Neural crest cell (in vitro differentiated cells): ENCODE measurements at places on chromosomes 5 and 9. TPM values are rescaled to one million over a fixed set of nuclear protein-coding genes. Genes with fewer than 3 reads are reported as not detected.
A peak's percentile ranks its signal among the peaks of the same experiment; 100 is the strongest.

Gene SGTB
- 15.0 and 15.8 TPM in 2 replicates for total RNA-seq

Gene GRHPR
- 120 and 121 TPM in 2 replicates for total RNA-seq

Gene FABP6
- total RNA-seq, result 1.3 and 1.5 TPM in 2 replicates

Gene C5orf63
- 2.3 and 3.0 TPM in 2 replicates for total RNA-seq

Gene CARTPT
- total RNA-seq, result not detected in 2 replicates

Gene SOHLH1
- total RNA-seq, result not detected in 2 replicates

Gene MYOZ3
- total RNA-seq, result 2.6 and 3.2 TPM in 2 replicates

Gene SURF4
- 121 and 136 TPM in 2 replicates for total RNA-seq

Gene PCDHGB1
- 2.8 and 3.0 TPM in 2 replicates for total RNA-seq

Gene NOTCH1
- total RNA-seq, result 99.0 and 99.7 TPM in 2 replicates

Gene TOPORS
- 20.8 and 21.0 TPM in 2 replicates for total RNA-seq

Gene FUT7
- total RNA-seq, result 0.14 TPM in 1 of 2 replicates, not detected in the other

DNA sequence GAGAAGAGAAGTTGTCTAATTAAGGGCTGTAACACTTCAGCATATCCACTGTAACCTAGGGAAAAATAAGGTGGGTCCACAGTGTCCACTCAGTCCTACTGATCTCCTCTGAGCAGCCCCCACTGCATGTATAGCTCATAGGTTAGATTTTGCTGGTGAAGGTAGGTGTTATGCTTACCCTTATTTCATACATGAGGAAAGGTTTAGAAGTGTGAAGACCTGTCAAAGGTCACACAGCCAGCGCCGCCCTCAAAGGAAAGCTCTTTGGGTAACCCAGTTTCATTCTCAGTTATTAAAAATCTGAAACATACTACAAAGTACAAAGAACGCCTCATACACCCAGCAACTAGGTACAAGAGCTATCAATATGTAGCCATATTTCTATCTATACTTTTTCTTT lies 87.2 kb downstream of the TLE4 start:
- H3K36me3 ChIP-seq, result peaks cover 17% of the 10 kb centered on the region
- no peak overlapping the region for H3K4me3 ChIP-seq
- H3K4me1 ChIP-seq, result peaks cover 56% of the 10 kb centered on the region

- no peaks in the 10 kb centered on the region for H3K36me3 ChIP-seq
- H3K27ac ChIP-seq, result no peak overlapping the region
- DNase-seq, result no peak
Measured at GRCh38 chr9:9792144-9792857, 820.5 kb downstream of the PTPRD start.

- H3K36me3 ChIP-seq, result no peaks in the 10 kb centered on the region
- no peaks in the 10 kb centered on the region for H3K27me3 ChIP-seq
- no peak overlapping the region for H3K4me3 ChIP-seq
- no peak for DNase-seq
- no peaks in the 10 kb centered on the region for H3K4me1 ChIP-seq
Measured at GRCh38 chr5:102815540-102816332, 60.6 kb downstream of the PAM start.

GRCh38 chr9:86938780-86939179 lies 8.5 kb downstream of the GAS1 start:
- H3K27ac ChIP-seq, result no peak overlapping the region
- no peak overlapping the region for H3K4me3 ChIP-seq
- H3K4me1 ChIP-seq, result peaks cover 46% of the 10 kb centered on the region
- no peaks in the 10 kb centered on the region for H3K36me3 ChIP-seq
- peaks cover 13% of the 10 kb centered on the region for H3K27me3 ChIP-seq

GRCh38 chr5:107505763-107506534 lies 164.8 kb downstream of the EFNA5 start:
- H3K4me3 ChIP-seq, result no peak overlapping the region
- H3K27ac ChIP-seq, result no peak overlapping the region
- H3K4me1 ChIP-seq, result peaks cover 41% of the 10 kb centered on the region
- no peak for DNase-seq
- H3K27me3 ChIP-seq, result no peaks in the 10 kb centered on the region

- H3K4me3 ChIP-seq, result no peak overlapping the region
- H3K27me3 ChIP-seq, result peaks cover 7% of the 10 kb centered on the region
- H3K4me1 ChIP-seq, result no peaks in the 10 kb centered on the region
Measured at GRCh38 chr9:99840072-99840471, 18.4 kb downstream of the NR4A3 start.

- H3K4me3 ChIP-seq, result no peak overlapping the region
- DNase-seq, result no peak
- no peaks in the 10 kb centered on the region for H3K36me3 ChIP-seq
Measured at GRCh38 chr5:10138395-10139057, 111.2 kb downstream of the ATPSCKMT start.

GRCh38 chr5:79020861-79021561 lies 35.9 kb upstream of the ARSB start:
- no peak overlapping the region for H3K27ac ChIP-seq
- H3K27me3 ChIP-seq, result peaks cover 68% of the 10 kb centered on the region
- peak; percentile 53 for DNase-seq
- H3K4me3 ChIP-seq, result no peak overlapping the region
- peaks cover 14% of the 10 kb centered on the region for H3K4me1 ChIP-seq

GRCh38 chr9:108889649-108890067 lies 27.6 kb downstream of the ACTL7A start:
- H3K4me1 ChIP-seq, result no peaks in the 10 kb centered on the region
- H3K27me3 ChIP-seq, result no peaks in the 10 kb centered on the region
- H3K4me3 ChIP-seq, result no peak overlapping the region
- DNase-seq, result no peak
- H3K27ac ChIP-seq, result no peak overlapping the region
- H3K36me3 ChIP-seq, result peaks cover 28% of the 10 kb centered on the region

DNA sequence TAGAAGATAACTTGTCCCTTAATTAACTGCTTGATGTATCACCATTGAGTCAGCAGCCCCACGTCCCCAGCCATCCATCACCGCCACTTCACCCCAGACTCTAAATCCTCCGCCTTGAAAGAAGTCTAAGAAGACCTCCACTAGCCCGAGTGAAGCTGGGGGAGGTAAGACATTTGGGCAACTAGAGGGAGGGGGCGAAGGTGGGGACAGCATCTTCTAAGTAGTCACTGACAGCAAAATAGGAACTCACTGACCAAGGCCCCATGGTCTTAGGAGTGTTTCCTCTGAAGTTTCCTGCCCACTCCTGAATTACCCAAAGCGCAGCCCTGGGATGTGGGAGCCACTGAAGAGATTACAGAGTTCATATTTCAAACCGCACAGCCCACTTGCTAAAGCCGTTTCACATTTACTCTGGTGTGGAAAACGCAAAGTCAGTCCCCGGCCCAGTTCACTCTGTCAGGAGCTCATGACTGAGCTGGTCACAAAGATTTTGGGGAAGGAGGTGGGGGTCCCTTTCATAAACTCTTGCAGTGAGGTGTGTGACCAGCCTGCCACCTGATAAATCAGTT lies 107.4 kb downstream of the LHFPL2 start:
- H3K4me1 ChIP-seq, result peaks cover 50% of the 10 kb centered on the region
- H3K27me3 ChIP-seq, result no peaks in the 10 kb centered on the region
- no peak for DNase-seq
- H3K27ac ChIP-seq, result peak overlapping the region; percentile 94
- H3K4me3 ChIP-seq, result peak overlapping the region; percentile 23
- H3K36me3 ChIP-seq, result no peaks in the 10 kb centered on the region

- peaks cover 36% of the 10 kb centered on the region for H3K4me1 ChIP-seq
- DNase-seq, result no peak
- H3K36me3 ChIP-seq, result peaks cover 31% of the 10 kb centered on the region
- no peaks in the 10 kb centered on the region for H3K27me3 ChIP-seq
Measured at GRCh38 chr9:120837921-120838320, 4.8 kb downstream of the PSMD5 start.

GRCh38 chr5:67465537-67466207 lies 269.1 kb upstream of the CD180 start:
- no peaks in the 10 kb centered on the region for H3K27me3 ChIP-seq
- no peak for DNase-seq
- H3K4me3 ChIP-seq, result no peak overlapping the region
- no peak overlapping the region for H3K27ac ChIP-seq
- H3K4me1 ChIP-seq, result no peaks in the 10 kb centered on the region
- H3K36me3 ChIP-seq, result no peaks in the 10 kb centered on the region

GRCh38 chr5:145934276-145934675 lies 2.1 kb upstream of the SH3RF2 start:
- H3K27ac ChIP-seq, result no peak overlapping the region
- H3K36me3 ChIP-seq, result no peaks in the 10 kb centered on the region
- H3K27me3 ChIP-seq, result peaks cover 19% of the 10 kb centered on the region
- no peak for DNase-seq

- no peak for DNase-seq
- no peaks in the 10 kb centered on the region for H3K27me3 ChIP-seq
- H3K4me1 ChIP-seq, result peaks cover 64% of the 10 kb centered on the region
- peak overlapping the region; percentile 13 for H3K4me3 ChIP-seq
- peaks cover 4% of the 10 kb centered on the region for H3K36me3 ChIP-seq
- no peak overlapping the region for H3K27ac ChIP-seq
Measured at GRCh38 chr5:142290577-142291299, 34.1 kb downstream of the SPRY4 start.

- DNase-seq, result no peak
- H3K27ac ChIP-seq, result no peak overlapping the region
- no peaks in the 10 kb centered on the region for H3K4me1 ChIP-seq
- no peaks in the 10 kb centered on the region for H3K36me3 ChIP-seq
- peaks cover 6% of the 10 kb centered on the region for H3K27me3 ChIP-seq
Measured at GRCh38 chr5:31847354-31847753, 208.4 kb downstream of the PDZD2 start.

DNA sequence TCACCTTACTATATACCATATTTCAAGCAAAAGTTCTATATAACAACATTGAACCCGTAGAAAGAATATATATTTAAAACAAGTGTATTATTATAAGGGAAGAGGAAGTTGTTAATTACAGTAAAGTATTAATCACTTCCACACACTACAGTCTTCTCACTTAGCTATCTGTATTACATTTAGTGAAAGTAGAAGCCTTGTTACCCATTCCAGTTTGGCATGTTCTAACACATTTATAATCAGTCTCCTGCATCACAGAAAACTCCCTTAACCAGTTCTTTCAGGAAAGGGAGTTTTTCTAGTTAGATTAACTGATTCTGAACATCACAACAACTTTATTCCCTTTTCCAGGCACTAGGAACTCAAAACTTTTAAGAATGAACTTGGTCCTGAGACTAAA lies 6.9 kb downstream of the RAB14 start:
- no peak overlapping the region for H3K4me3 ChIP-seq
- no peaks in the 10 kb centered on the region for H3K36me3 ChIP-seq
- H3K27me3 ChIP-seq, result no peaks in the 10 kb centered on the region
- peaks cover 72% of the 10 kb centered on the region for H3K4me1 ChIP-seq

GRCh38 chr5:92863666-92864065 lies 717.4 kb downstream of the NR2F1-AS1 start:
- H3K4me3 ChIP-seq, result no peak overlapping the region
- no peaks in the 10 kb centered on the region for H3K36me3 ChIP-seq
- H3K27me3 ChIP-seq, result no peaks in the 10 kb centered on the region
- H3K27ac ChIP-seq, result no peak overlapping the region

- H3K27me3 ChIP-seq, result no peaks in the 10 kb centered on the region
- H3K4me1 ChIP-seq, result no peaks in the 10 kb centered on the region
- peak overlapping the region; percentile 67 for H3K27ac ChIP-seq
Measured at GRCh38 chr5:10734037-10734709, 26.9 kb downstream of the DAP start.

DNA sequence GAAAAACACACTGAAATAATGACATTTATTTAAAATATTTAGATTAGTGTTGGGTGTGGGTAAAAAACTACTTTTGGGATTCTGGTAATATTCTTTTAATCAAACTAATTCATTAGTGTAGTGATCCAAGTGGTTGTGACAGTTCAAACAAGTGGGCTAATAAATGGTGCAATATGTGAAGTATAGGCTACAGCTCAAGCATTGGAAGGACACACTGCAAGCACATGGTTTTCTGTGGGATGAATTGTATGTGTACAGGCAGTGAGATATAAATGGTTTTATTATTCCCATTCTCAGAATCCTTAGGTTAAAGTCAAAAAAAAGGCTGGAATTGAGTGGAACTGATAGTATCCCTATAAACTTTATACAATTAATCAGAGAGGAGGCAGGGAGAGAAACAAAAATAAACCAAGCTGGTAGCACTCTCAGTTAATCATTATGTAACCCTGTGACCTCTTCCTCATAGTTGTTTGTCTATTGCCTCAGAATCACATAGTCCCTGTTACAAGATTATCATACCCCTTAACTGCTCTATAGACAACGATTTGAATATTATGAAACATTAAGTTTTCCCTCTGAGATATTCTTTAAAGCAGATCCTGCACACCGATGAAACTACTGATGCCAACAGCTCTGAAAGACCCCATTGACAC lies 1755.4 kb upstream of the ACO1 start:
- no peaks in the 10 kb centered on the region for H3K27me3 ChIP-seq
- no peaks in the 10 kb centered on the region for H3K36me3 ChIP-seq
- DNase-seq, result no peak
- no peak overlapping the region for H3K4me3 ChIP-seq

DNA sequence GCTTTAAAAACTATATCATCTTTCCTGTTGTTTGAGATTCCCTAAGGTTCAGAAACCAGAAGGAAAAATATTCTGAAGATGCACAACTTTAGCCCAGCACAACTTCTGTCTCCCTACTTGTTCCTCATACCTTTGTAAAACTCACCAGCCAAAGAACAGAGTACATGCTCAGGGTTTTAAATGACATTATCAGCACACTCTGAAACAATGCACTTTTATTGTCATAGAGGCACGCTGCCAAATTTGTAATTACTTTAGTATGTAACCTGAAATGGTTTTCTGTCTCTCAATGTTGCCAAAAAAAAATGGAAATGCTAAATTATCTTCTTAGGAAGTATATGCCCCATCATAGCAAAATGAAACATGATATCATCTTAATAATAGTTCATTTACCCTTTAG lies 383.6 kb upstream of the CDH6 start:
- no peaks in the 10 kb centered on the region for H3K27me3 ChIP-seq
- H3K27ac ChIP-seq, result no peak overlapping the region
- no peak overlapping the region for H3K4me3 ChIP-seq
- H3K36me3 ChIP-seq, result no peaks in the 10 kb centered on the region
- no peak for DNase-seq
- H3K4me1 ChIP-seq, result peaks cover 3% of the 10 kb centered on the region

DNA sequence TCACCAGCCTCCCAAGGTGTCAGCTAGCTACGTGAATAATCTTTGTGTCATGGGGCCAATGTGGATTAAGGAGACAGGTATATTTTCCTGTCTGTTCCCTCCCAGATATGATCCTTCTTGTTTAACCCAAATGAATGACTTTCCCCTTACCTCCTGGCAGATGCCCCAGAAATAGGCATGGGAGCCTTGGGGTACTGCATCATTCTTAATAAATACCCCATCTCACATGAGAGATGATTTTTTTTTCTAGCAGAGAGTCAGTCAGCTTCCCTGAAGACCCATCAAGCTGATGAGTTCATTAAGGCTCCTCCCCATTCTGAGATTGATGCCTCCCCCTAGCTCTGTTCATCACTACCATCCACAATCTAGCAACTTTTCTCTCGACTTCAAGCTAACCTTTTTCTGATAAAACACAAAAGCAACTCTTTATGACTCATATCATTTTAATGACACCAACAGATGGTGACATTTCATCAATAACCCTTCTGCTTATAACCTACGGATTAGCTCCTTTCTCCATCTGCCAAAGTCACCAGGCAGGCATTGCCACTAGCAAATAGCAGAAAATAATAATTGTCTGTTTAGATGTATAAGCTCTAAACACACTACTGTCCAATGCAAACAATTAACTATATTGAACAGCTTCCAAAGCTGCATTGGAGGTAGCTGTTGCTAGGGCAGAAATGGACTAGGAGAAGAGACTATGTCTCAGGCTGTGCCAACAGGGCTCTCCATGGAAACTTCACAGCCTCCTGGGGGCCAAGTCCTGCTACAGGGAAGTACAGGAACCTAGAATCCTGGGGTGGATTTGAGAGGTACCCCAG lies 143.7 kb downstream of the ACER2 start:
- no peak overlapping the region for H3K27ac ChIP-seq
- H3K36me3 ChIP-seq, result peaks cover 4% of the 10 kb centered on the region
- DNase-seq, result no peak
- no peaks in the 10 kb centered on the region for H3K27me3 ChIP-seq
